ENCODE measurements at places on chromosomes 3 and 15.

- DNase-seq = no peak
These were observed 161.5 kb downstream of the TBC1D5 start for GRCh38 chr3:17580901-17581300.

DNA sequence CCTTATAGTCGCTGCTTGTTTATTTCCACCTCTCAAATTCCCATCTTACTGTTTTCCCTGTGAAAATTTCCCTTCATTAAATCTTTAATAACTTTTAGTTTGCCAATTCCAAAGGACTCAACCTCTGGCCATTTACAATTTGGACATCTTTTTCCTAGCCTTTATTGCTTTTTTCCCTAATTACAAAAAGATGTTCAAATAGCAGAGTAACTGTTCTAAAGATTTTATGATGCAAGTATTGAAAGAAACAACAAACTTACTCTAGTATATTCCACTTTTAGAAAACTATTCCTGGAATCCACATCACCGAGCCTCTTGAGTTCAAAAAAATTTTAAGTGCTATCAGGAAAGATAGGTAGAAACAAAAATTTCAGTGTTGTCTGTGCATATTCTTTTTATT lies 174.1 kb upstream of the UBE2E2 start:
- DNase-seq = no peak

- peak; percentile 59 for DNase-seq
These were observed 160.9 kb downstream of the SMAD6 start for GRCh38 chr15:66862940-66863335.

- no peak for DNase-seq
These were observed 91.5 kb downstream of the ATG7 start for GRCh38 chr3:11363715-11364114.

- DNase-seq = no peak
These were observed 49.7 kb upstream of the TSPAN3 start for GRCh38 chr15:77120576-77120975.

GRCh38 chr3:161171639-161172552 lies 49.2 kb upstream of the NMD3 start:
- no peak for DNase-seq

GRCh38 chr3:63968612-63969350 lies 54.5 kb downstream of the PSMD6 start:
- no peak for DNase-seq

DNA sequence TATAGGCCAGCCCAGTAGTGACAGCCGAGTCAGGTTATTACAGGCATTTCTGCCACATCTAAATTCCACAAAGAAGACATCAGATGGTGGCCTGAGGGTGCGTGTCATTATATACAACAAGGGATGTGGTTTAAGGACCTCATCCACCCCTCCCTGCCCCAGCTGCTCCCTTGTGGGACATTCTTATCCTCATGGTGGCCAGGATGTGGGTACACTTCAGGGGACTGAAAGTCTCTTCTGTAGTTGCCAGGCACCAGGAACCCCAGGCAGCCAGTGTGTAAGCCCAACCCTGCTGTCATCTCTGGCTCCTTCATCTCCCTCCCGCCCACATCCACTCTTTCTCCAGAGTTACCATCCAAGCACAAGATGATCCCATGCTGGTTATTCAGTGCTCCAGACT lies 224.9 kb upstream of the TOPAZ1 start:
- DNase-seq = no peak

GRCh38 chr15:69091654-69092053 lies 68.8 kb upstream of the GLCE start:
- DNase-seq = no peak

DNA sequence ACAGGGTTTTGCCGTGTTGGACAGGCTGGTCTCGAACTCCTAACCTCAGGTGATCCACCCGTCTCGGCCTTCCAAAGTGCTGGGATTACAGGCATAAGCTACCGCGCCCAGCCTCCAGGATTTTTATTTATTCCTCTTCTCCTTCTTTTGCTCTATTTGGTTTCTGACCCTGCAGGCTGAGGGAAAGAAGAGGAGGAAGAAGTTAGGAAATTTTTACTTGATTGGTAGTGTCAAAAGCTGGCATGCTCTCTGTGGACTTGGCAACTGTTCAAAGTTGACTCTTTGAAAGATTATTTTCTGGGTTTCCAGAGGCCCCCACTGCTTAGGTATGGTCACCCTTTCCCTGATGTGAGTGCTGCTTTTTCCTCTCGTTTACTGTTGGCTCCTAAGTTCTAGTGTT lies 372.2 kb downstream of the DIPK2A start:
- DNase-seq = no peak

- no peak for DNase-seq
These were observed 70.7 kb downstream of the TRPC1 start for GRCh38 chr3:142794508-142794907.

DNA sequence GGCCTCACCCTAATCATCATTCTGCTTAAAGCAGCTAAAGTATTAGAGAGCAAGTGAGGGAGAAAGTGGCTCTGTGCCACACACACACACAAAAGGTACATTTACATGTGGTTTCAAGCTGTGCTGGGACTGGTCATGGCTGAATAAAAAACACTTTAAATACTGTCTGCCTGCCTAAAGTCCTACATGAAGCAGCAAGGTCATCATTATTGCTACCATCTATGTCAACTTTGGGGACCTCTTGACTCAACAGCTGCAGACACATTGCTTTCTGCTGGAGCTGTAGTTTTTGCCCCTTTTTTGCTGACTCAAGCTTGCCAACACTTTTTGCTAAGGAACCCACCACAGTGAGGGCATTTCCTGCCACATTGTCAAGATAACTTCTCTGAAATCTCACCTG lies 1237.9 kb downstream of the ROBO2 start:
- no peak for DNase-seq

DNA sequence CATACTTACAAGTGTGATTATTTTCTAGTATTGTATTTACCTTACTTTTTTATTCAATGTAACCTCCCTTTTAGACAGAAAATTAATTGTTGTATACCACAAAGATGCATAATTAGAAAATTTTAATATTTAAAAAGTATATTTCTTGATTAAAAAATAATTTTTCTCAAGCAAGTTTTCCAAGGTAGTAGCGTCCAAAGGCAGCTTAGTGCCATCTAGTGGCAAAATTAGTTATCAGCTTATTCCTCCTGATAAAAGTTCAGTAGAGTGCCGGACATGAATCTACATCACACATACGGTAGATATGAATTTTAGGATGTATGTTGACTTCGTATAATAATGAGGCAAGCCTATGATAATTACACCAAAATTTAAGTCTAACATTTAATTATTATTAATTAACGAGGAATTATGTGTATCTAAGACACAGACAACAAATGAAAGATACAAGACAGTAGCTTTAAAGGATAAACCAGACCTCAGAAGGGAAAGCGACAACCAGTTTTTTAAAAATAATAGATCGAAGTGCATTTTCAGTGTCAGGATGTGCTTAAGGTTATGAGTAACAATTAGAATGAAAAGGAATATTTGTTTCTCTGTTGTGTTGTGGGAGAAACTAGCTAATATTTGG lies 405.9 kb downstream of the ROBO1 start:
- DNase-seq = no peak

- DNase-seq = no peak
These were observed 25.4 kb downstream of the SYNM start for GRCh38 chr15:99130314-99130713.

DNA sequence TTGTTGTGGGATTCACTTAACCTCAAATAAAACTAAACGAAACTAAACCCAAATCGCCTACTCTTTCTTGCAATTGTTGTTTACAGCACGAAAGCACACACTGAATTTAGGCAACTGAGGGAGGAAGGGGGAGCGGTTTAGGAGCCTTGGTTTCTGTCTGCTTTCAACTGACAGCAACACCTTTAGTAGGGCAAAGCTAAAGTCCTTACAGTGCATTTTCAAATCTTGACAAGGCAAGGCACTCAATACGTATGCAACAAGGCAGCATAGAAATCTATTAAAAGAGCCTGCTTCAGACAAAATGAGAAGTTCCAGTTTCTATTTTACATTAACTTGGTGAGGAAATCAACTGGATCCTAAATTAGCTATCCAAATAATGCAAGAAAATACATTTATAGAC lies 174.6 kb downstream of the CHST2 start:
- DNase-seq = no peak

DNA sequence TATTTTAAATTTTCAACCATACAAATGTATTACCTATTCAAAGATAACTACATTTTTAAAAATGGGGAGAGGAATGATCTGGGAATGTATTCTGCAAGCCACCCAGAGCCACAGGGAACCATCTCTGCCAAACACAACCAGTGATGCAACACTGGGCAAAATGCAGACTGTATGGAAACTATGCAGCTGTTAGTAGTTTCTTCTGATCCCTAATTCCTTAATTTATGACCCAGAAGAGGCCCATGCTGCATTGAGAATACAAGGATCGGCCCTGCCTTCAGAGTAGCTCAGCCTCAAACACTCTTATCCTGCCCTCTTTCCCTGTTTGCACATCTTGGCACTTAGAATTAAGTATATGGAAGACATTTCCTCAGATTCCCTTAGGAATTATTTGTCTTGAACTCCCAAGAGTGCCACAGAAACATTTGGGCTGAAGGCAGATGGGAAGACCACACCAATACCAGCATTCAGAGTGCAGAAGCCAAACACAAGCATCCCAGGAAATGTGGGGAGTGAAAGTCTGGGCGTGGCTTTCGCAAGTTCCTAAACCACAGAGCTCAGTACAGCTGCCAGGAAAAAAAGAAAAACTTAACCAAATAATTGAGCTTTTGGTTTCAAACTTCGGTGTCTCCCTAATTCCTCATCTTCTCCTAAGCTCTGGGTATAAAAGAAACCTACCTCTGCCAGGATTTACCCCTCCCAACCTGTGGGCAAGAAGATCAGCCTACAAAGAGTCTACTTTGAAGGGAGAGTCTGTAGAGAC lies 5.3 kb downstream of the SNUPN start:
- DNase-seq = no peak

DNA sequence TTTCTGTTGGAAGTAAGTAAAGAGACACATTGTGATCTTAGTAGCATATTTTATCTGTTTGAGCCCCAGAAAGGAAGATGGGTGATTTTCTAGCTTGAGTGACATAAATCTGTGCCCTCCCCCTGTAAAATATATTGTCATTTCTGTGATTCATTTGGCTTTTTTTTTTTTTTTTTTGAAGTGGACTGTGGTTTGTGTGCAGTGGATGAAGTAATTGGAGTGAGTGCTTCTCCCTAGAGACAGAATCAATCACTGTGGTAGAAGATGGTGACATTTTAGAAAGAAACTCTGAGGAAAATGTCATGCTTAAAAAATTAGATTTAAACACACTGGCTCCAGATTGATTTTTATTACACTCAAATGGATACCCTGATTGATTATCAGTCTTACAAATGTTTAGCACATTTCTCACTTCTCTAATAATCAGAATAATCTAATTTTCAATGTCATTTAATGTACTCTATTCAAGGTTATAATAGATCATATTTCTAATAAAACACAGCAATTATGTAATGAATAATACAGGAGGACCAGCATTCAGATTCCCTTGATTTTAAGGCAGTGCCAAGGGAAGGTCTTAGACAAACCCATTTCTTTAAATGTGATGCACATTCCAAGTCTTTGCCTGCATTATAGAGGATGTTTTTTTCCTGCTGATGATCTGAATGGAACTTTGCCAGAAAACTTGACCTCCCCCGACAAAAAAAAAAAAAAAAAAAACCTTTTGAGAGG lies 116.6 kb downstream of the TOP2B start:
- DNase-seq = no peak

- DNase-seq = no peak
These were observed 125.8 kb downstream of the PGPEP1L start for GRCh38 chr15:98881526-98882520.

DNA sequence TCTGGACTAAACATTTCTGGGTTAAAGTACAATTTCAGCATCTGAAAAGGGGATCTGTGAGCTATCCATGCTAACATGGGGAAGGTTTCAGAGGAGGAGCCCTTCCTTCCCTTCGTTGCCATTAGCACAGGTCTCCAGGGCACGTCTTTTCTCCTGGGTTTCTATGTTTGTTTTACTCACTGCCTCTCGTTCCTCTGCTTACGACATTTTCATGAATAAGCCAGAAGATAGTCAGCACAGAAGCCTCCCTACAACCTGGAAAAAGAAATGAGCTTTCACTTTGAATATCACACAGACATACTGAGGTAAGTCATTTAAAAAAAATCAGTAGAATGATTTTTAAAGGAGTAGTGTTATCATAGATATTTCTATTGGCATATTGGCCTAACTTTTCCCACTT lies 117.2 kb upstream of the KCNMB2 start:
- no peak for DNase-seq

DNA sequence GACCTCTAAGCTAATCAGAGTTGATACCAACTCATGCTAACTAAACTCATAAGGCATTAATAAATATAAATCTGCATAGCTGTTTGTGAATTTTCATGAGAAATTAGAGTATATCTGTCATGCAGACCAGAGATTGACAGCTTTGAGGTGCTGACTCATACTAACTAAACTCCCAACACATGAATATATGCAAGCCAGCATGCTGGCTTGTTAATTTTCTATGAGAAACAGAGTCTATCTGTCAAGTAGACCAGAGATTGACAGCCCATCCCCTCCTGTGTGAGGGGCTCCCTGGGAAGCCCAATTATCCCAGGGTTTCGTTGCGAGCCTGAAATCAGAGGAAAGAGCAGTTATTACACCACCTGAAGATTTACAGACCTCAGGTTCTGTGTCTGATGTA lies 69.3 kb downstream of the CD47 start:
- DNase-seq = no peak

GRCh38 chr15:92963794-92964193 lies 63.7 kb downstream of the CHD2 start:
- no peak for DNase-seq

DNA sequence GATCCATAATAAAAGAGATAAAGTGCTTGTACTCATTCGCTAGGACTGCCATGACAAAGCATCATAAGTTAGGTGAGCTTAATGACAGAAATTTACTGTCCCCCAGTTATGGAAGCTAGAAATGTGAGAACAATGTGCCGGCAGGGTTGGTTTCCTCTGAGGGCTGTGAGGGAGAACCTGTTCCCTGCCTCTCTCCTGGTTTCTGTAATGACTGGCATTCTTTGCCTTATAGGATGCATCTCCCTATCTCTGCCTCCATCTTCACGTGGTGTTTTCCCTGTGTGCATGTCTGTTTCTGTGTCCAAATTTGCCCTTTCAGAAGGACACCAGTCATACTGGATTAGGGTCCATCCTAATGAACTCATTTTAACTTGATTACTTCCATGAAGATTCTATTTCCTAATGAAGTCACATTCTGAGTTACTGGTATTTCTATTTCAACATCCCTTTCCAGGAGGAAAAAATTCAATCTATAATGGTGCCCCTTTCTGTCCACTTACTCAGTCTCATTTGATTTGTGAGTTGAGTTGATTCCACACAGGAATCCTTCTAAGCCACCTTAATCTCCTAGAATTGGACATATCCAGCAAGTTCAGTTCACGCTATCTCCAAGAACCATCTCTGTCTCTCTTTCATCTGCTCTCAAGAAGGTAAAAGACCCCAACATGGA lies 71.2 kb upstream of the LIPC start:
- no peak for DNase-seq
